CMK (cell line): ENCODE measurements at places on chromosomes 2 and 18.

- DNase-seq: no peak
Measured at GRCh38 chr2:36355151-36355889, at the start of gene CRIM1. Gene CRIM1 (plus strand): TSS chr2:36355778. CDS start chr2:36356293, 515 bp downstream.

GRCh38 chr2:238810321-238810720, 37.6 kb upstream of the TWIST2 start:
- no peak for DNase-seq

GRCh38 chr2:135909976-135910375, 33.7 kb upstream of the MCM6 start:
- no peak for DNase-seq

GRCh38 chr2:181324912-181325311, 132.3 kb upstream of the ITGA4 start:
- no peak for DNase-seq

- no peak for DNase-seq
Measured at GRCh38 chr2:130884503-130884902, 47.8 kb downstream of the ARHGEF4 start.

- DNase-seq: no peak
Measured at GRCh38 chr2:85188852-85189251, 55.7 kb downstream of the TCF7L1 start.

GRCh38 chr2:197940382-197940781, 136.0 kb downstream of the PLCL1 start:
- no peak for DNase-seq

DNA sequence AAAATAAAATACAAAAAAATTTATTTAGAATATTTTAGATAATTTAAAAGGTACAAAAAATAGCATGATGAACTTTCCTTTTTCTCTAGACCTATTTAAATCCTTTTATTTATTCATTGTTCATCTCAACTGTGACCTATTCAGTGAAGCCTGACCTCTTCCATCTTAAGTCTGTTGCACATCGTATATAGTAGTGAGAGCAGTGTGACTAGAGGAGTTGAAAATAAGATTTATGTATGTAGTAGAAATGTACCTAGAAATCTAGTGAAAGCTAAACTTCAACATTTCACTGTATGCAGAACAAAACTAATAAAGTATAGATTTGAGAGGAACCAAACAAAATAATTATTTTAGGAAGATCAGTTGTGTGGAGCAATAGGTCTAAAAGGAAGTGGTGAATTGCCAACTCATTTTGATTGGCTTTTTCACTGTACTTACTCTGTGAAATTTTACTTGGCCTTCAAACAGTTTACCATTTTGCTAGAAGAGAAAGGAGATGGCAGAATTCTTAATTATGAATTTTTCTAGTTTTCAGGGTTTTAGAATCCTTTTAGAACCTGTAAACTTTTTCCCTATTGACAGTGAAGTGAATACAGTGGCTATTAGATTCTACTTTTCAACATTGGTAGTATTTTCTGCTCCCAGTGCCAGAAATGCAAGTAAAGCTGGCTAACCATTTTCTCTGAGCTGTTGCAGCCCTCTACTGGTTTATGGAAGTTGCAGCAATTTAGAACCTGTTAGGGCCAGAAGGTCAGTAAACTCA, 11.0 kb downstream of the ANKRD12 start:
- no peak for DNase-seq

DNA sequence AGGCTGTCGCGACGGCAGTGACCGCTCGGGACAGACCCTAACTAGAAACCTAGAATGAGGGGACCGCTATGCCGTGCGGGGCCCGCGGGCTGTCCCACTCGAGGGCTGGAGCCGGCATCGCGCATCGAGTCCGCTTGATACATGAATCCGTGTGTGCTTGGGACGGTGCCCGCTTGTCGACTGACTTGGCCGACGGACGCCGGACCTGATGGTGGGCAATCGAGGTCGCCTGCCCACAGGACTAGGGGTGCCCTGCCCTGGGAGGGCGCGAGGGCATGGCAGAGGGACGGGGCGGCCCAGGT, 749 bp upstream of the PTMA start:
- no peak for DNase-seq

- DNase-seq: no peak
Measured at GRCh38 chr18:21069468-21069867, 42.1 kb downstream of the ROCK1 start.

DNA sequence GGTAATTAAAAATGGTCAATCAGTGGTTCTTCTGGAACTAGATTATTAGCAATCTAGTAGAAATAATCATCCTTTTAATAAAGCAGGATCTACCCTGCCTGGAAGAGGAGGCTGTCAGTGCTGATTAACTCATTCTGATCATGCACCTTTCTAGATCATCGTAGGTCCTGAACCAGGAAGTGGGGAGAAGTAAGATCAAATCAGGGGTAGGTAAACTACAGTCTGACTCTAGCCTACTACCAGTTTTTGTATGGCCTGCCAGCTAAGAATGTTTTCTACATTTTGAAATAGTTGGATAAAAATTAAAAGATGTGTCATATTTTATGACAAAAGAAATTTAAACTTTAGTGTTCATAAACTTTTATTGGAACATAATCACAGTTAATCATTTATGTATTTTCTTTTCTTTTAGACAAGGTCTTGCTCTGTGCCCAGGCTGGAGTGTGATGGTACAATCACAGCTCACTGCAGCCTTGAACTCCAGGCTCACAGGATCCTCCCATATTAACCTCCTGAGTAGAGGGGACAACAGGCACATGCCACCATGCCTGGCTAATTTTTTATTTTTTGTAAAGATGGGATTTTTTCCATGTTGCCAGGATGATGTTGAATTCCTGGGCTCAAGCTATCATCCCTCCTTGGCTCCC, 36.1 kb downstream of the C18orf54 start:
- no peak for DNase-seq

DNA sequence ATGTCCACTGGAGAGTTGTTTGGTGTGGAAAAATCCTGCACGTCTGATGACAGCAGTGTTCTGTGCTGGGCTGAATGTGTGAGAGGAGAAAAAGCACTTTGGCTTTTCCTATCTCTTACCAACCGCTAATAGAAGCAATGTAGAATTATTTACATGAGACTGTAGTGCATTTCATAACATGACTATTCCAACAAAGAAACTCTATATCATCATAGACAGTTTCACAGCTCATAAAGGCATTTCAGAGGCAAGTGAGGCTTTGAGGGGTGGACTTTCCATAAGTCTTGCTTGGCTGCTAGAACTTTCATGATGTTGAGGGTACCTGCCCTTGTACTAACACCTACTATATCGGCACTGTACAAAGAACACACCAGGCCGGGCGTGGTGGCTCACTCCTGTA, 345.1 kb upstream of the RAB12 start:
- DNase-seq: no peak

DNA sequence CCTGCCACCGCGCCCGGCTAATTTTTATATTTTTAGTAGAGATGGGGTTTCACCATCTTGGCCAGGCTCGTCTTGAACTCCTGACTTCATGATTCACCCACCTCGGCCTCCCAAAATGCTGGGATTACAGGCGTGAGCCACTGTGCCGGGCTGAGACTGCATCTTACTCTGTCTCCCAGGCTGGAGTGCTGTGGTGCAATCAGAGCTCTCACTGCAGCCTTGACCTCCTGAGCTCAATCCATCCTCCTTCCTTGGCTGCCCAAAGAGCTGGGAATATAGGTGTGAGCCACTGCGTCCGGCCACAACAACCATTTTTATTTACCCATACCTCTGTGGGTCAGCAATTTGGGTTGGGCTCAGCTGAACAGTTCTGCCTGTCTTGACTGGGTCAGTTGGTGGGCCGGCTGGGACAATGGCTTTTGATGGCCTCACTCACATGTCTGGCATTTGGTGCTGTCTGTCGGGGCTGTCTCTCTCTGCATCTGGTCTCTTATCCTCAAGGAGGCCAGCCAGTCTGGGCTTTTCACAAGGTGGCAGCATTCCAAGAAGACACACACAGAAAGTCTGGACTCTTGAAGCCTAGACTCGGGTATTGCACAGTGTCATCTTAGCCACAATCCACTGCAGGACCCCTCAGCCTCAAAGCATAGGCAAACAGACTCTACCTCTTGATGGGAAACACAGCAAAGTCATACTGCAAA, 116.8 kb upstream of the GATA6 start:
- DNase-seq: no peak

DNA sequence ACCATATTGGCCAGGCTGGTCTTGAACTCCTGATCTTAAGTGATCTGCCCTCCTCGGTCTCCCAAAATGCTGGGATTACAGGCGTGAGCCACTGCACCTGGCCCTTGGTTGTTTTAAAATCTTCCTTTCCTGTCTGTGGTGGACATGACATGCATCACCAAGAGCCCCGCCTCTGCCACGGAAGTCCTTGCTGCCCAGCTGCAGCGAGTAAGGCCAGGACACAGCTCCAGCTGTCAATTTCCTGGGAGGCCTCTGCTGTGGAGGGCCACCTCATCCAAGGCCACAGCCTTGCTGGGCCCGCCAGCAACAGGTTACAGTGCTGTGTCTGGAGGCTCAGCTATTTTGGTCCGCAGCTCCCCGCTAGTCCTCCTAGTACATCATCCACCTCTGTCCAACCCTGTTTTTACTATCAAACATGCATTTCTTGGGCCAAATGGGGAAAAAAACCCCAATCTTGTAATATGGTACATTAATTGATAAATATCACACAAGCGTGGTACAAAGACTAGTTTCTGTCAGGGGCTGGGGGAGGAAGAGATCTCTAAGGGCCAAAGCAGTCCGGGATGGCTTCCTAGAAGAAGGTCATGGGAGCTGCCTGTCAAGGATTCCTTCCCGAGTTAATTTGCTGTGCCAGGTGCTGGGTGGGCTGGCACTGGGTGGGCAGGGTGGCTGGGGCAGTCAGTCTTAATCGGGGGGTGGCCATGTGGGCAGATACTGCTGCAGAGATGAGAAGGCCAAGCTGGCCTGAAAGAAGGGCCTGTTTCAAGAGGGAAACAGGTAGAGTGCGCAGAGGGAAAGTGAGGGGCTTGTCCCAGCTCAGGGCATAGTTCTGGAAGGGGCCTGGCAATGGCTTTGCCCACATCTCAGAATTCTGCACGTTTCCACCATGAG, 100.5 kb downstream of the INHBB start:
- no peak for DNase-seq

DNA sequence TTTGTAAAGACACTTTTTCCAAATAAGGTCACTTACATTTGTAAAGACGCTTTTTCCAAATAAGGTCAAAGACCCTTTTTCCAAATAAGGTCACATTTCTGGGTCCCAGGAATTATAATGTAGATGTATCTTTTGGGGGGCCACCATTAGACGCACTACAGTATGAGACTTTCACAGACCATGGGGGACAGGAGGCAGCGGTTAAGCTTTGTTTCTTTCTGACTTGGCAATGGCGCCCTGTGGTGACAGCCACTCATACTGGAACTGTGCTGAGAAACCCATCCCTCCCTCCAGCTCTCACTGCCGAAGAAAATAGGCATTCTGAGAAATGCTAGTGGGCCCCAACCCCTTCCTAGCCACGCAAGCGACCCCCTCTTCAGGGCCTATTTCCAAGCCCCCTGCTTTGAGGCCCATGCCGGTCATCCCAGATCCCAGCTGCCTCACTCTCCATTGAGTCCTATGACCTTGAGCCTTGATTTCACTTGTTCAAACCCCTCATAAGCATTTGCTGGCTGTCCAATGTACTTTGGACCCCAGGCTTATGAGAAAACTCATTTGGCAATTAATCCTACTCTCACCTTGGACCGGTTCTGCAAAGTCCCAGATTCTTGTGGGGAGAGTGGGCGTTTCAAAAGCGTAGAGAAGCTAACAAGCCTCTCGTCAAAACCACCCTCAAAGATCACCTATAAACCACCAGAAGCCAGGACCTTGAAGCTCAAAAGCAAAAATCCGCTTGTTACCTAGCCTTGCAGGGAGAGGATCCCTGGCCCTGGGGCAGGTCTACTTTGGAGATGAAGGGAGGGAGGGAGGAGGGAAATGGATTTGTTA, 11.3 kb upstream of the SPATA3 start:
- DNase-seq: no peak

GRCh38 chr2:173720306-173720705, 244.9 kb downstream of the SP3 start:
- DNase-seq: no peak

DNA sequence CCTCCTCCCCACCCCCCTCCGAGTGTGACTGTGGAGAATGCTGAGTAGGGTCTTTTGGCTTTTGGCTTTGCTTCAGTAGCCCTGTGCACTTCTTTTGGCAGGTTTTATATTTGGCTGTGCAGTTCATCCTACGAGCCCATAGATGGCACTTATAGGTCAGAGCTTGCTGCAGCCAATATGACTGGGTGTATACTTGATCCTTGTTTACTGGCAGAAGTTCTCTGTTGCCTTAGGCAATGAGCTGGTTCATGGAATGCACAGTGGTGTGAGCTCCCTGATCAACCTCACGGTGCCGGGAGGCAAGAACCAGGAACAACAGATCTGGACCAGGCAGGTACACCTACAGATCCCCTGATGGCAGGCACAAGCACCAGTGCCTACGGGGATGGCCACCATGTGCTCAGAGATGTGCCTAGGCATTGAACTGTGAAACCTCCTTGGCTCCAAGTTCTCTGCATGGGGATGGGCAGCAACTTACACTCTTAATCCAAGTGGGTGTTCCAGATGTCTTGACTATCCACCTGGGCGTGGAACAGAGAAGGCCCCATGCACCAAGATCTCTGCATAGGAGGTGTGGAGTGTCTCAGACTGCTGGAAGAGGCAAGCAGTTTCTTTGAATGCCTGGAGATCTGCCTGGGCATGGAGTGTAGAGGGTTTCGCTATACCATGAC, 190.4 kb downstream of the KIAA1328 start:
- DNase-seq: no peak

GRCh38 chr2:201915446-201915845, 109.1 kb downstream of the CDK15 start:
- DNase-seq: no peak

- no peak for DNase-seq
Measured at GRCh38 chr2:190405070-190405469, 3.1 kb upstream of the MFSD6 start.

DNA sequence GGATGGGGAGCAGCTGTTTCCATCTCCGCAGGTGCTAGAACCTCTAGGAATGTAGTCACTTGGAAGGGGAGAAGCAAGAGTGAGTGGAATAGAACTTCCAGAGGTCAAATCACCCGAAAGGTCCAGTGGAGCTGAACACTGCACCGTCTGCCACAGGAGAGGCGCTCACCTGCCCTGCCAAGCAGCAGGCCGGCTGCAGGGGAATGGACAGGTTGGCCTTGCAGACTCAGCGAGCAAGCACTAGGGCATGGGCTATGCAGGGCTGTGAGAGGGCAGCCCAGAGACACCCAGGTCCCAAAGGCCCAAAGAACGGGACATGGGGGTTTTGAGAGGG, 214.2 kb downstream of the TNS1 start:
- DNase-seq: no peak

GRCh38 chr2:37636381-37637066, 34.9 kb downstream of the CDC42EP3 start:
- DNase-seq: no peak

DNA sequence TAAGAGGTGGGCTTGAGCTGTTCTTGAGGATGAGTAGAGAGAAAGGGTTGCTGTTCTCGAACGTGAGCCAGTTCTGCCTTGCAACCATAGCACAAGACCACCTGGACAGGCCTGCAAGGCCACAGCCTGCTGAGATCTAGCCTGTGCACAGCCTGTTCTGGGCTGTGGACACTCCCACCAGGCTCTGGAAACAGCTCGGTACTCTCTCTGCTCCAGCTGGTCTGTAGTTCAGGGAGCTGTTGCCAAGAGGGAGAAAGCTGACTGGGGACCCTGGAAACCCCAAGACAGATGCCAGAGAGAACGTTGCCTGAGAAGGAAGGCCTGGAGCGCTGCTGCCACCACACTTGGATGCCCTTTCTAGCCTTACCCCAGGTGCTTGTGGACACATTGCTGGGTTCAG, 69.8 kb downstream of the CTIF start:
- DNase-seq: no peak

- DNase-seq: no peak
Measured at GRCh38 chr18:48774941-48775340, 175.8 kb downstream of the SMAD7 start.
